ENCODE measurements at places on chromosomes 5 and 9.

- DNase-seq = no peak
Observed at GRCh38 chr5:981456-981855, 27.1 kb upstream of the NKD2 start.

DNA sequence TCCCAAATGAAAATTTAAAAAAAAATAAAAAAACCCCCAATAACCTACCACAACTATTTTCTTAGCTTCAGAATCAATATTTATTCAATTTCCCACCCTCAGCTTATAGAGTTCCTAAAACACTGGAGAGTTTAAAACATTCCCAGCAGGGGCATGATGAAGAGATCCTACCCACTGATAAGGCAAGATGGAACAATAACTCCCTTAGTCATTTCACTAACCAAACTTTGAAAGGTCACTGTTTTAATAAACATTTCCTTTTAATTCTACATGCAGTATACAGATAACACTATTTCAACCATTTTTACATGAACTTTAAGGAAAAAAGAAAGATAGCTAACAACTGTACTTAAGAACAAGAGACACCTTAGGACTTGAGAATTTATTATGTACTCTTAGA, 34.9 kb upstream of the ACOT12 start:
- no peak for DNase-seq

DNA sequence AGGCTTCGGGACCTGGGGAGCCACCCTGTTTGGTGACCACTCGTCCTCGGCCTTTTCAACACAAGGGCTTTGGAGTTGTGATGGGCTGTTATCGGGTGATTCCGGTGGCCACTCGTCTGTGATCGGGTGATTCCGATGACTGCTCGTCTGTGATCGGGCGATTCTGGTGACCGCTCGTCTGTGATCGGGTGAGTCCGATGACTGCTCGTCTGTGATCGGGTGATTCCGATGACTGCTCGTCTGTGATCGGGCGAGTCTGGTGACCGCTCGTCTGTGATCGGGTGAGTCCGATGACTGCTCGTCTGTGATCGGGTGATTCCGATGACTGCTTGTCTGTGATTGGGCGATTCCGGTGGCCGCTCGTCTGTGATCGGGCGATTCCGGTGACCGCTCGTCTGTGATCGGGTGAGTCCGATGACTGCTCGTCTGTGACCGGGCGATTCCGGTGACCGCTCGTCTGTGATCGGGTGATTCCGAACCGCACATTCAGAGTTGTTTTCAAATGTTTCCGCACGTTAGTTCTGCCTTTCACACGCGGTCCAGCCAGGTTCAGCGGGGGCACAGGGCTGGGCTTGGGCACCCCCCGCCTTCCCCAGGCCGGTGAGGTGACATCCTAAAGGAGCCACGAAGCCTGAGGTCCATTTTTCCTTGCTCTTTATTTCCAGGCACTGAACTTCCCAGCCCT, 30.3 kb downstream of the TPPP start:
- no peak for DNase-seq

GRCh38 chr5:88214655-88215054, 54.0 kb downstream of the TMEM161B start:
- DNase-seq = no peak

DNA sequence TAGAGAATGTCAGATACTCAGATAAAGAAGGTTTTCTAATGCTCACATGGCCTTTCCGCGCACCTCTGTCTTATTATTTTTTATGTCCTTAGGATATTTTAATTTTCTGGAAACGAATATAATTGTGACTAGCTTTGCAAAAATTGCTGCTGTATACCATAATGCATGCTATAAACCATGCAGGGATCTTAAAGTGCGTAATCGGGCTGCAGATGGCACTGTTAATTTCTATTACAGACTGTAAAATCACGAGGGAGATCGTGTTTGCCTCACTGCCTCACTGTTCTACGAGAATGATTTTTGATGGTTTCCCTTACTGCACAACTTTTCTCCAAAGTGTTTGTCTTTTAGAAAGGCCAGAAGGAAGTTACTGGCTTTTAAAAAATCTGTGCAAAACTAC, 356.1 kb downstream of the TUSC1 start:
- no peak for DNase-seq

- no peak for DNase-seq
Observed at GRCh38 chr5:180001742-180002141, 69.8 kb downstream of the RNF130 start.

DNA sequence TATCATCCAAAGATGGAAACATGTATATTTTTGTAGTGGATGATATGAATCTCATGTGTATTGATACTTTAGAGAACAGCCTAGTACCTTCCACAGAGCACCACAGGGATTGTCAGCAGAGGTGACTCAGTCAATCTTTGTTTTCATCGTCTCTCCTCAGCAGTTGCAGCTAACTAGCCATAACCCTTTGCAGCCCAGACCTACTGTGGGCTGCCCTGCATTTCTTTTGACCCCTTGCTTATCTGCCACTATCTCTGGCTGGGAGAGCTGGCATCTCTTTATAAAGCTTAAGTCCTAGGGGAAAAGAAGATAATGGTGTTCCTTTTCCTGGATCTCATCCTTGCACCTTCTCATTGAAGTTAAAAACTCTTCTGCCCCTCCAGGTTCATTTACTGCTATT, 28.7 kb downstream of the HMGCR start:
- DNase-seq = no peak

DNA sequence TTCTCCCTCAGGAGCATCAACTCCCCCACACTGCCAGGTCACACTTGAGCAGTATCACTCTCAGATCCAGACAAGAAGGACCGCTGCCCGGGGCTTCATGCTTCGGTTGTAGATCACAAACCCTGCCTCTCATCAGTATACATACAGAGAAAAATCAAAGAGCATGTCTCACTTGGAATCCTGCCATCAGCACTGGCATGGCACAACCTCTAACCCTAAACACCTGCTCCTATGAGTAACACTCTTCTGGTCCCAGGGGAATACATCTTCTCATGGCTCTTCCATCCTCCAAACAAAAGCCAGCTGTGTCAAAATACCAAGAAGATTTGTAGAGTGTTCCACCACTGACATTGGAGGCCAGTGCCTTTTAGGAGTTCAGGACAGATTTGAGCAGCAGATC, 84.8 kb upstream of the MIER3 start:
- DNase-seq = no peak

DNA sequence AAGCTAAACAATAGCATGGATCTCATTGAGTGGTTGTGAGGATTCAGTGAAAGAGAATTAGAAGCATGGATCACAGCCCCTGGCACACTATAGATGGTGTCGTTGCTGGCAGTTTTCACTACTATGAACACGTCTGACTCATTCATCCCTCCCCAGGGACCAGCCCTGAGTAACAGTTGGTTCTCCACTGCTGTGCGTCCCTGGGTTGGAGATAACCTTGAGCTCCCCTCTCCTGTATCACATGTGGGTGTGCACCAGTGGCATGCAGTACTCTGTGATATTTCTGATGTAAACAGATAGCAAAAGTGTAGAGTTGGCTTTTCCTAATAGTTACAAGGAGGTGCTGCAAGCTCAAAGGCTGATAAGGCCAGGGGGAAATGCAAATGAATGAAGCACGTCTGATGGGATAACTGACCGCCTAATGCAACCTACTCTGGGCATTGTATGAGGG, 8.8 kb upstream of the LCP2 start:
- no peak for DNase-seq

DNA sequence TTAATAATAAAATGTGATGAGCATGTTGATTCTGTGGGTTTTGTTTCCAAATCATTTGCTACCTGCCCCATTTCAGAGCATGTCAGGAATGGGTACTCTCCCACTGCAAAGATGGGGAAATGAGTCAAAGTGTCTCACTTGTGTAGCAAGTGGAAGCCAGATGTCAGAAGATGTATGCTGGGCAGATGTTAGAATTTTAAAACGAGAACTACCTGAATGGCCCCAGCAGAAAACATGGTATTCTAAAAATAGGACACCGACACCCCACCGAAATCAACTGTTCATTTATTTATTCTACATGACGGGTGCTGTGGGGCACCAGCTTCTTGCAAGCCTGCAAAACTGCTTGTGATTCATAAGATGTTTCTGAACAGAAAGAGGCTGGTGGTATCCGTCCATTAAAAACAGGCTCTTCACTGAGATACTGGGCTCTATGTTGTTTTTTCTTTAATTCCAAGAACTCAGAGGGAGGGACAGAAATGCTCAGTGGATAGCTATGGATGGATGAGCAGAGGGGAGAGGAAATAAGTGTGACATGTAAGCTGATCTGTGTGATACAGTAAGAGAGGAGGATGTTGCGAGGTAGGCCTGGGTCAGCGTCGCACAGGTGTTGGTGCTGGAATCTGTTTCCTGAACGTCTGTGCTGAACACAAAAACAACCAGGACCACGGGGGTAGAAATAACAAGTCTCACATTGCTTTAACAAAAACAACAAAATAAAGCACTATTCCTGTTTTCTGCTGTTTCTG, 157.2 kb downstream of the EFNA5 start:
- no peak for DNase-seq

DNA sequence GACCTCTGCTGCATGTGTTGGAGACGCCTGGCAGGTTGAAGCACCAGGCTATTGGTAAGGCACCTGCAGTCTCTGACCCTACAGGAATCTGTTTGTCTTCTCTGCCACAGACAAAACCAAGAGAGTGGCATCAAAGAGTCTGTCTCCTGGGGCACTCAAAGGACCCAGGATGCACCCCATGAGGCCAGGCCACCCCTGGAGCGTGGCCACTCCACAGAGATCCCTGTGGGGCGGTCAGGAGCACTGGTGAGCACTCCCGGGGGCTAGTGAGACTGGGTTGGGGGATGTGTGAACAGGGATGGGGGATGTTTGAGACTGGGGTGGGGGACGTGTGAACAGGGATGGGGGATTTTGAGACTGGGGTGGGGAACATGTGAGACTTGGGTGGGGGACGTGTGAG, 240.3 kb downstream of the CACNA1B start:
- no peak for DNase-seq

GRCh38 chr5:148998174-148998797, 64.6 kb downstream of the SH3TC2 start:
- peak; percentile 87 for DNase-seq

DNA sequence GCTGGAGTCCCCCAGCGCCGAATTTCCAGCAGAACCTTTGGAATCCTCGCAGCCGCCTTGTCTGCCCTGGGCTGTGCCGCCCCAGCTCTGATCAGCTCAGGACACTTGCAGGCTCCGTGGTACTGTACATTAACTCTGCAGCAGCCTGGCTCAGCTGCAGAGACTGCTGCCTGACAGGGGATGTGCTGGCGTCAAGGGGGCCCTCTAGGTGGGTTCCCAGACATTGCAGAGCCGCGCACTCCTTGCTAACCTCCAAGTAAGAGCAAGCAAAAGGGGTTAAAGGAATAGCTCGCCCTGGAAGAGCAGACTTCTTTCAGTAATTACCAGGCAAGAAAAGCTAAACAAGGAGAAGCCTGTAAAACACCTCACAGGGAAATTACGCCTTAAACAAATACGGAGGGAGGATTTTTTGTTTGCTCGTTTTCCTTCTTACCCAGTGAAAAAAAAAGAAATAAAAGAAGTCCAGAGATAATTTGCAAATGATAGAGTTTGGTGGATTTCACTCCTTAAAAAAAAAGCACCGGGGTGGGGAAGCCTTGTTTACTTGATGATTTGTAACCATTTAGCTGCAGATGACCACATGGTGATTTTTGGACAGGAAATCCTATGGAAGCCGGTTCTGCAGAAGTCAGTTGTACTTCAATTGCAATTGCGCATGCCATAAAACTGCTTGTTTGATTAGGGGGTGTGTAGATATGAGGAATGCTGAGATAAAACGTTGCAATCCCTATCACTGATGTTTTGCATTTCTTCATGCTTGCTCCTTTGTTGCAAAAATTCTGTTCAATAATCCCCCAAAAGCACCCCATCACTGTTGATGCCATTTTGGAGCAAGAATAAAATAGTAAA, 305.8 kb downstream of the PDE4D start:
- peak; percentile 91 for DNase-seq

DNA sequence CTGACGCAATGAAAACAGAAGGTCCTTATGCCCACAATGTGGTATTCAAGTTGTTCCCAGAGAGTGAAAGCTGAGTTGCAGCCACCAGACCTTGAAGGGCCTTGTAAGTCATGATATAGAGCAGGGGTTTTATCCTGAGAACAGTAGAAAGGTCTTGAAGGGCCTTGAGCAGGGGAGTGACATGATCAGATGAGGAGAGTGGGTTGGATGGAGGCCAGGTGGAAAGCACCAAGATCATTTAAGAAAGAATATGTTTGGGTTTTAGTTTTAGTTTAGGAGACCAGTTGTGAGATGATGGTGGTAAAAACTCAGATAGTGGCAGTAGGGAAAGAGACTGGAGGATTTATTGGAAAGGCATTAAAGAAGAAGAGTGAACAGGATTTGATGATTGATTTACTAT, 5.9 kb downstream of the ITGA2 start:
- no peak for DNase-seq
